ENCODE measurements at places on chromosomes 7 and 10.
A peak's percentile ranks its signal among the peaks of the same experiment; 100 is the strongest.

DNA sequence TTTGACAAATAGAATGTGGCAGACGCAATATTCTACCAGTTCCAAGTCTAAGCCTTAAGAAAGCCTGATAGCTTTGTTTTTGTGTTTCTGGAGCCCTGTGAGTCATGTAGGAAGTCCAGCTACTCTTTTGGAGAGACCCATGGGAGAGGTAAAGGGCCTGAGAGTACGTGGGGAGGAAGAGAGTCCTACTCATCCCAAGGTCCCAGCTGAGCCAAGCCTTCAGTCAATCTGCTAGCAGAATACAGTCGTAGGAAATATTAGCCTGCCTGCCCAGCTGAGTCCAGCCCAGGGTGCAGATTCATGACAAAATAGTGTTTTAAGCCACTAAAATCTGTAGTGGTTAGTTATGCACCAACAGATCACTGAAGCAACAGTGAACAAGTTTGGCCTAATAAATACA, 9.0 kb upstream of the GNA12 start:
- DNase-seq = no peak

DNA sequence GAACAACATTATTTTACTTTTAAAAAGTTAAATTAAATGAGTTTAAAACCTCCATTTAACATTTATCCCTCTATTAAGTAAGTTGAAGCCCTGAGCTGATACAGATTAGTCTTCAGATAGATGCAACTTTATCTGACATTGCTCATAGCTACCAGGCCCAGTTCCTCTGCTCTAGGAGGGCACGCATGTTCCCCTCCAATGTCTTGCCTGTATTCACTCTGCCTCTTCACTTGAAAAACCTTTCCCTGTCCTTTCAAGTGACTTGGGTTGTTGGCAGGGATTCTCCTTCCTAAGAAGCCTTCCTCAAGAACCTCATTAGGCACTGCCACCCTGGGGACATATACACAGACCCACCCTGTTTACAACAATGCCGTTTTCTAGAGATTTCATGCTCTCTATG, 270.4 kb downstream of the RELN start:
- no peak for DNase-seq

DNA sequence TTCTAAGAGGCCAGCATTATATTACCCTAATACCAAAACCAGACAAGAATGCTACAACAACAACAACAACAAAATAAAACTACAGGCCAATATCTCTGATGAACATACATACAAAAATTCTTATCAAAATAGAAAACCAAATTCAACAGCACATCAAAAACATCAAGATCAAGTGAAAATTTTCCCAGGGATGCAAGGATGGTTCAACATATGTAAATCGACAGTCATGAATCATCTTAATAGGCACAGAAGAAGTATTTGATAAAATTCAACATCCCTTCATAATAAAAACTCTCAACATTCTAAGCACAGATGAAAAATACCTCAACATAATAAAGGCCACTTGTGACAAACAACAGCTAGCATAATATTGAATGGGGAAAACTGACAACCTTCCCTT, 75.3 kb downstream of the JMJD1C start:
- DNase-seq = no peak

DNA sequence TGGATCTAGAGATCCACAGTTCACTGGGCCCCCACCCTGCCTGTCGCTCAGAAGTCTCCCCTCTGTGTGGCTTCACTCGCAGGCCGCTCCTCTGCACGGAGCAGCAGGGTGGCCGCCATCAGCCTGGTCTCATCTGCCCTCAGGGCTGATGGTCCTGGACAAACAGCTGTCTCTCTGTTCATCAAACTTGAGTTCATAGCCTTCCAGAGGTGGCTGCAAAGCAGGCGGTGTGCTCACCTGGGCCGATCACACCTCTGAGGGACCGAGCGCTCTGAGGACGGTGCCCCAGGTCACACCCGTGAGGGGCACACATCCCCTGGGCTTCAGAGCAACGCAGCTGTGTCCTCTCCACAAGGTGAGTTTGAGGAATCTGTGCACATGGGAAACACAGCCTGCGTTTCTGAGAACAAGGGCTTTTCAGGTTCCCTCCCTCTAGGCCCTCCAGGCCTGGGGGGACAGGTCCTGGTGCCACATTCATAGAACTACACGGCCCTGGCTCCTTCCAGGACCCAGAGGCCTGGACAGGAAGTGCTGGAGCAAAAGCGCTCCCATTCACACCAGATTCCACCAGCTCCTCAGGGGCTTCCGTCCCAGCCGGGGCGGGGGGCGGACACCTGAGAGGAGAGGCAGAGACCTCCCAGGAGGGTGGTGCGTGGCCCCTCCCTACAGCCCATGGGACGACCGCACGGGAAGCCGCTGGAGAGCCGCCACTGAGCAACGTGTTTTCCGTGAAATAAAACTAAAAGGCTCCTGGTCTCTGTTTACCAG, 31.2 kb upstream of the FAM20C start:
- DNase-seq = no peak

DNA sequence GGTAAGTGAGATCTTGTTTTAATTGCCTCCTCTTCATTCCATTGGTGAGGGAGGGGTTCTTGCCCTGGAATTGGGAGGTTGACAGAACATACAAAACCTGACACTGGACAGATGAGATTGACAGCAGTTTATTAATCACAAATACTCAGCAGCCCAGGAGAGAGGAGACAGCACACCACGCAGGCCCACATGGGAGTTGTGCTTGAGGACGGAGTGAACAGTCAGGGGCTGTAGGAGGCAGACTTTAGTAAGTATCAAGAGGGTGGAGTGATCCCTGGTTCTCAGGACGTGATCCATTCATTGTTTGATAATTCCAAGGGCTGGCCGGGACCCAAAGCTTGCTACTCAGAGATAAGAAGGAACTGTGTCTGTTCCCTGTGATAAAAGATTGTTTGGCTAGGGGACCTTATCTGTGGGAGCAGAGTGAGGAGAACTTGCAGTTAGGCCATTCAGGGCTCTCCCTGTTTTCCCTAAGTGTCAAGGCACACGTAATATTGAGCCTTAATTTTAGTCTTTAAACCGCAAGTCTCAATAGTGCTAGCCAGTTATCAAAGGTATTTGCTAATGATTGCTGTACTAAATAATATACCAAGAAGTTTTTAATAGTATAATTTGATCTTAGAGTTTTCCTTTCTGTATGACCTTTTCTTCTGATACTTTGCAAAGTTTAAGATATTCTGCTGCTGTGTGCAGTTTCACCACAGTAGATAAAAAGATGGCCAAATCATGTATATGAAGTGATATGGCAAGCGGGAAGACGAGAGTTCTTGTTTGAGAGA, 14.5 kb downstream of the CAPZA2 start:
- DNase-seq = no peak

DNA sequence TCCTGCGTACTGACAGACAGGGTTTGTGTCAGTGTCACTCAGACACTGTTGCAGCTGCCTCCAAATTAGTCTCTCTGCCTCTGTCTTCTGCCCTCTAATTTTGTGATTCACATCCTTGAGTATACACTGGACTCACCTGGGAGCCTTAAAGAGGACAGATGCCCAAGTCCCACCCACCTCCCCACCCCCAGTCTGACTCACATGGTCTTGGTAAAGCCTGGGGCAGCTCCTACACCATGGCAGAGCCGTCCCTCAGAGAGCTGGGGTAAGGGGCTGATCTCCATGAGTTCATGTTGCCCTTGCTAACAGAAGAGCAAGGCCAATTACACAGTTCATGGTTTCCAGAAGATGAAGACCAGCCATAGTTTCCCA, 197.6 kb upstream of the STK17A start:
- no peak for DNase-seq

DNA sequence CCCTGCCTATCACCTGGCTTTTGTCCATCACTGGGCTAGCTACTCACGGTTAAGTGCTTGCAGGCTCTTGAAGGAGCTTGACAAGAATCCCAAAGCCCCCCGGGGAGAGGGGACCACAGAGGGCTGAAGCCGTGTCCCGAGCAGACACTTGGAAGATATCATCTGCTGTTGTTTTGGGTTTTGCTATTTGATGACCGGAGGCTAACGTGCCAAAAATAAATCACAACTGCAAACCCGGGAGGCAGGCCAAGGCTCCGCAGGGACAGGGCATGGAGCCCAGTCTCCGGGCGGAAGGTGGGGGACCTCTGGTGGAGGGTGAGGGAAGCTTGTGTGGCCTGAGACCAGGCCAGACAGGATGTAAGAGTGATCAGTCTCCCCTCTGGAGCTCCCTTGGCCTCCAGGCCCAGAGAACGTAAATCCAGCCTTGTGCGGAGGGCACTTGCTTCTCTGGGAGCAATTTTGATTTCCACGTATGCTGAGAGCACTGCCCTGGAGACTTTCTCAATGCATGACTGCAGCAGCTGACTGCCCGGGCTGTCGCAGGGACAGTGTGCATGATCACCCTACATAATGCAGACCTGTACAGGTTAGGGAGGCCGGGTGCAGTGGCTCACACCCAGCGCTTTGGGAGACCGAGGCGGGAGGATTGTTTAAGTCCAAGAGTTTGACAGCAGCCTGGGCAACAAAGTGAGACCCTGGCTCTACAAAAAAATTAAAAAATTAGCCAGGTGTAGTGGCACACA, at the start of gene PHKG1:
Gene PHKG1 (minus strand): TSS at position 164 of the 743 bp plus-strand sequence. CDS start 4,011 bp downstream, outside the sequence.
- peak; percentile 93 for DNase-seq

DNA sequence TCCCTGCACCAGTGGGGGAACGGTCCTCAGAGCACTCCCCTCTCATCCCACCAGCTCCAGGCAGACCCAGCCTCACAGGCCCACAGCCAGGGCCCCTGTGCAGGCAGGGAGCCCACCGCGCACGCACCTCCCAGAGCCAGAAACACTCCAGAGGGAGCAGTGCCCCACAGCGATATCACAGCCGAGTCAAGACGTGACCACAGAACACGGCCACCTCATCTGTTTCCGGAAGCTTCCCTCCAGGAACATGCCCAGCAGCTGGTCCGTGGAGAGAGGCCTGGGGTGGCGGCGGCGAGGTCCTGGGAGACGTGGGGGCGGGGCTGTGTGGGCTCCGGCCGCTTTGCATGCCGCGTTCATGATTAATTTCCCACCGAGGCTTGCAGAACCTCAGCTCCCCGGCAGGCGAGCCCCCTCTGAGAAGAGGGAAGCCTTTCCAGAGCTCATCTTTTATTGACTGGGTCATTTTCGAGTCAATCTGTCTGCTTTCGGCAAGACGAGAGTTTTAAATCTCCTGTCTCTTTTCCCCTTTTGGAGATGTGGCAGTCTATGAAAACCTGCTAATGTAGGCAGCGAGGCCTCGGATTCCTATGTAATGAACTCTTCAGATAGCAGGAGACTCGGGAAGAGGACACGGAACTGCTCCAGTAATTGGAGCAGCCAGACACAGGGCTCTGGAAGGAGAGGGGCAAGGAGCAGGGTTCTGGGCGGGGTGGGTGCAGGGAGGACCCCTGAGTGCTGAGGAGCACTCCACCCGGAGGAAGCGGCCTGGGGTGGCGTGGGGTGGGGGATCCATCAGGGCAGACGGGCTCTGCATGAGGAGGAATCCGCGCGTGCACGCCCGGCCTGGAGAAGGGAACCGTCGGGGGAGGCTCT, 242.8 kb downstream of the ELFN1 start:
- DNase-seq = peak; percentile 48

DNA sequence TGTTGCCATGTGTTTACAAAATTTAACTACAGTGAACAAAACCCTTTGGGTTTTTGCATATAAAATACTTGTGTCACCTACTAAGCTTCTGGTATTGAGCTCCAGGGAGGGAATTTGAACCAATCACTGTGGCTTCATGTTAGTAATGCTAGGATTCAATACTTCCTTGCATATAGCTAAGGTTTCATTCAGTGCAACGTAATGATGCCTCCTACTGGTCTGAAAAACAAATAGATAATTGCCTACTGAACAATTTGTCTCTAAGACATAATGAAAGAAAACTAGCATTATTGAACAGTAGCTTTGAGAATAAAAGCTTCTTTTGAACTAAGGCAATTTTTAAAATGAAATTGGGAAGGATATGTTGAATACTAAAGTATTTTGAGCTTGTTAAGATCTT, 244.4 kb downstream of the ZWINT start:
- DNase-seq = no peak

GRCh38 chr7:47371733-47372368, 210.1 kb downstream of the TNS3 start:
- DNase-seq = no peak

- DNase-seq = no peak
These were observed 406.0 kb upstream of the ADARB2 start for GRCh38 chr10:2143213-2143835.

GRCh38 chr7:38057829-38058228, 120.2 kb upstream of the STARD3NL start:
- no peak for DNase-seq

DNA sequence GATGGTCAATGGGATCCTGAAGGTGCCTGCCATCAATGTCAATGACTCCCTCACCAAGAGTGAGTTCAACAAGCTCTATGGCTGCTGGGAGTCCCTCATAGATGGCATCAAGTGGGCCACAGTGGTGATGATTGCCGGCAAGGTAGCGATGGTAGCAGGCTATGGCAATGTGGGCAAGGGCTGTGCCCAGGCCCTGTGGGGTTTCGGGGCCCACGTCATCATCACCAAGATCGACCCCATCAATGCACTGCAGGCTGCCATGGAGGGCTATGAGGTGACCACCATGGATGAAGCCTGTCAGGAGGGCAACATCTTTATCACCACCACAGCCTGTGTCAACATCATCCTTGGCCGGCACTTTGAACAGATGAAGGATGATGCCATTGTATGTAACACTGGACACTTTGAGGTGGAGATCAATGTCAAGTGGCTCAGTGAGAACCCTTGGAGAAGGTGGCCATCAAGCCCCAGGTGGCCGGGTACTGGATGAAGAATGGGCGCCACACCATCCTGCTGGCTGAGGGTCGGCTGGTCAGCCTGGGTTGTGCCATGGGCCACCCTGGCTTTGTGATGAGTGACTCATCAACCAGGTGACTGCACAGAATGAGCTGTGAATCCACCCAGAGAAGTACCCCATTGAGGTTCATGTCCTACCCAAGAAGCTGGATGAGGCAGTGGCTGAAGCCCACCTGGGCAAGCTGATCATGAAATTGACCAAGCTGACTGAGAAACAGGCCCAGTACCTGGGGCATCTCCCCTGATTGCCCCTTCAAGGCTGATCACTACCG, 63.0 kb upstream of the ANTXRL start:
- DNase-seq = no peak

DNA sequence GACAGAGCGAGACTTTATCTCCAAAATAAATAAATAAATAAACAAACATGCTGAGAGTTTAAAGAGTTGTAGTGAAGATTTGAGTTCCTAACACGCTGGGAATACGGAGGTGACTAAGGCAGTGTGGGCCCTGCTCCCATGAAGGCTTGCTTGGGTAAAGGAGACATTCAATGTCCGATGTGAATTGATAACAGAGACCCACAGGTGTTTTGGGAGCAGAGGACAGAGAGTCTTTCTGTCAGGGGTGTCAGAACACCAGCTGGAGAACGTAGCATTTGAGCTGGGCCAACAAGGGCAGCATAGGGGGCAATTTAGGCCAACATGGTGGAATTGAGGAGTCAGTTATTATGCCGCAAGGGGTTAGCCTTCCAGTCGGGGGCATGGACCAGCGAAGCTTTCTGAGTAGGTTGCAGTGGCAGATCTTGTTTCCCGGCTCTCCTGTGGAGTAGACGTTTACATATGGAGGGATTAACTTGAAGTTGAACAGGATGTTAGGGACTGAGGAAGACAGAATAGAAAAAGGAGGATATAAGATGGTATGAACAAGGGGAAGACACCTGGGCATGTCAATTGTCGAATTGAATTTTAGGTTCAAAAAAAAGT, 5.6 kb downstream of the PROSER2 start:
- DNase-seq = no peak

All from fibroblast of gingiva (primary cell).